ENCODE measurements at places on chromosomes 4 and X.

GRCh38 chr4:85741921-85742591, 267.1 kb downstream of the ARHGAP24 start:
- peak; percentile 69 for DNase-seq

GRCh38 chr4:183195534-183195933, 96.5 kb downstream of the WWC2 start:
- no peak for DNase-seq

DNA sequence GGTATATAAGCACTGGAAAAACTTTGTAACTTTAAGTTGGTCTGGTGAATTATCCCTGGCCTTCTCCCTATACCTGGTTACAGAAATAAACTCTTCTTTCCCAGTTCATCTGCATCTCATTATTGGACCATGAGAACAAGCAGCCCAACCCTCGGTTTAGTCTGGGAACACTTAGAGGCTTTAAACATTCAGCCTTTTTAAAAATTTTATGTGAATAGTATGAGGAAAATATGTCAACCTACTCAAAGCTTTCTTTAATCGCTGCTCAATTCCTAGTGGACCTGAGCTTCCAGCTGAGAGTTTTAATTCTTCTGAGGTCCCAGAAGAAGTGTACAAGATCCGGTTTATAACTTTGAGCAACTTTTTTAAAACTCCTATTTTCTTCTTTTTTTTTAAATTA, 358.6 kb upstream of the NOCT start:
- no peak for DNase-seq

DNA sequence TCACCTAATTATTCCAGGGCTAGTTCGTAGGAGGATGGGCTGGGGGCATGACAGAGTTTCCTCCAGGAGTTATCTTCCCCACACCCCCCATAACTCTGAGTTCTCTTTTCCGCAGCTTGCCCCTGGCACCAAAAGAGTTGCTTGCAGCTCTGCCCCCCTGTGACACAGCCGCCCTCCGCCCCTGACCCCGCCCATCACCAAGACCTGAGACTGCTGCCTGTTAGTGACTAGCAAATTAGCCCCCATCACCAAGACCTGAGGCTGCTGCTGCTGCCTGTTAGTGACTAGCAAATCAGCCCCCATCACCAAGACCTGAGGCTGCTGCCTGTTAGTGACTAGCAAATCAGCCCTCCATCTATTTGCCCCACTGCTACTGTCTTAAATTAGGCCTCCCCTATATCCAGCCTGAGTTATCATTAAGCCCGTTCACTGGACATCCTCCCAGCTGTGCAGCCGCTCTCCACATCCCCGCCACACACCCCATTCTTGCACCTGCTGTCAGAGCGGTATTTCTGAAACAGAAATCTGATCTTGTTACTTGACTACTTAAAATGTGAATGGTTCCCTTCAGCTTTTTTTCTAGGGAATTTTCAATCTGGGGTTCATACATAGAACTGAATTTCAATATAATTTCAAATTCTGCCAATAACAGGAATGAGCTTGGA, 1.5 kb upstream of the PAPSS1 start:
- DNase-seq = peak; percentile 73

Measured in myocyte (in vitro differentiated cells).